CD4-positive, alpha-beta T cell treated with Interleukin-4 for 1 hour (primary cell): ENCODE measurements at places on chromosomes 7 and 10.

GRCh38 chr7:107035446-107035845 lies 9.1 kb upstream of the PRKAR2B start:
- DNase-seq: no peak

- DNase-seq: no peak
Observed at GRCh38 chr10:15822131-15822530, 38.2 kb downstream of the MINDY3 start.

DNA sequence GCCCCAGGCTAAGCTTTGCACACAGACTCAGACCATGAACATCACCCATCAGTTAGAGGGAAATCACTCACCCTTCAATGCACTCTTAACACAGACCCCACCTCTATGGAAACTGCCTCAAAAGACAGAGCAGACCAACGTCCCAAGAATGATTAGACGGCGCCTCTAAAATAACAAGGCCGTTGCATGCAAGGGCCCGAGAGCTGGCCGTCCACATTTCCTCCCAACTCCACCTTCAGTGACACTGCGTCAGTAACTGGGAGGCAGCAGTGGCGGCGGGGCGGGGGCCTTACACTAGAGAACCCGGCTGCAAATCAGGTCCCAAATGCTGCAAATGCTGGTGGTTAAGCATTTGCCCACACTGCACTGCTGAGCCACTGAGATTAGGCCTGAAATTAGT lies 115.0 kb downstream of the PTPRN2 start:
- DNase-seq: no peak

- DNase-seq: no peak
Observed at GRCh38 chr10:88491314-88491713, 91.8 kb downstream of the RNLS start.

GRCh38 chr7:142785841-142786250 lies 15.1 kb downstream of the PRSS2 start:
- peak; percentile 94 for DNase-seq

GRCh38 chr10:35400595-35401268 lies 64.4 kb downstream of the CCNY start:
- DNase-seq: no peak

DNA sequence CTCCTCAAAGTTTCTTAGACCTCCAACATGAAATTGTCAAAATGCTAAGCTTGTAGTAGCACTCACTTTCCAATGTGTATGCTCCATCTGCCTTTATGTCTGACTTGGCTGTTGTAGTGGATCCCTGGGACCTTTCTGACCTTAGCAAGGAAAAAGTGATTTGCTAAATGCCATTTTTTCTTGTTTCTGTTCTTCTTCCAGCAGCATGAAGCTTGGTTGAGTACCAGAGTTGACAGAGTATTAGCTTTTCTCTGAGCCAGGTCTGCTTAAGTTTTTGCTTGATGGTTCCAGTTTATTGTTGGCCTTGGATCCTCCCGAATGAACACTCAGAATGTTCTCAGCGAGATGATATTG lies 168.7 kb downstream of the SND1 start:
- DNase-seq: no peak

GRCh38 chr7:90988996-90989765 lies 275.1 kb upstream of the FZD1 start:
- DNase-seq: no peak

DNA sequence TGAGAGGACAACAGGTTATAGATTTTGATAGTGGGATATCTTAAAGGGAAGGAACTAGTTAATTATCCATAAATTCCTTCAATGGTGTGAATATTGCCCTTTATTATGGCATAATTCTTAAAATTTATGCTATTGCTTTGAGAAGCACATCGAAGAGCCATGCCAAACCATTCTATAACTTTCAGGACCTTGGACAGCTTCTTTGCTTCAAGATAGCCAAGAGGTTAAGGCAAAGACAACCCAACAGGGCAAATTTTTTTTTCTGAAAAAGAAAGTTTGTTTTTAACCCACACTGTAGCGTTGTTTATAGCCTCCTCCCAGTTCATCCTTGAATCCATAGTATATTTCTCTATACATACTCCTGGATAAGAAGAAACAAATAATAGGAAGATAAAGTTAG lies 103.2 kb downstream of the NRG3 start:
- no peak for DNase-seq

DNA sequence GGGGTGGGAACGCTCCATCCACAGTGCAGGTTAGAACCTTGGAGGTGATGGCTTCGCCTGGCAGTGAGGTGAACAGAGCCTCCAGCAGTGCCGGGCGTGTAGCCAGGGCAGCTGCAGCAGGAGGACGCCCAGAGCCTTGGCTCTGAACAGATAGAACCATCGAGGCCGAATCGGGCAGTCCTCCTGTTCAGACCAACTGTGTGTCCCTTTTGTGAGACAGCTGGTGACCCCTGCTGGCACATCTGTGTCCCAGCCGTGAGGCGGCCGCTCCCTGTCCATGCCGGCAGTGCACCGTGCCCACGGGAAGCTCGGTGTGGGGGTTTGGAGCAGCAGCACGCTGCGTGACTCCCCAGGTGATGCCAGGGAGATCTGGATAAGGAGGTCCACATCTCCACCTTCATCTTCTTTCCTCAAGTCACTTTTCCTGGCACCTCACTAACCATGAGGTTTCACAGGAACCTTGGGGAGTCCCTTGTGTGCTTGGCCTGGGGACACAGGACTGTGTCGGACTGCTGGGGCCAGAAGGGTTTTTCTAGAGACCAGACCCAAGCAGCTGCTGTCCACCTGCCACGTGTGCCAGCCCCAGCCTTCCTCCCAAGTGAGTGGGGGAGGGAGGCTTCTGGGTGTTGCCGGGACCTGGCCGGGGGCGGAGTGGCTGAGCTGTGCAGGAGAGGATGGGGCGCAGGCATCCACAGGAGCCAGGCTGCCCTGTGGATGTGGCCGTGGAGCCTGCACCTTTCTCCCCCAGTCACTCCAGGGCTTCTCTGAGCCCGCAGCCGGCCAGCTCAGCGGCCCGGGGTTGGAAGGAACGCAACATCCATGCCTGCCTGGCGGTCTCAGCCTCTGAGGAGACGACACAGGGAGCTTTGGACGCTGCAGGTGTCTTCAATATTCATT lies 69.4 kb downstream of the DNAJB6 start:
- no peak for DNase-seq

GRCh38 chr7:159130820-159131219 lies 13.8 kb downstream of the VIPR2 start:
- DNase-seq: no peak

- no peak for DNase-seq
Observed at GRCh38 chr10:33930079-33930478, 595.6 kb upstream of the NRP1 start.

DNA sequence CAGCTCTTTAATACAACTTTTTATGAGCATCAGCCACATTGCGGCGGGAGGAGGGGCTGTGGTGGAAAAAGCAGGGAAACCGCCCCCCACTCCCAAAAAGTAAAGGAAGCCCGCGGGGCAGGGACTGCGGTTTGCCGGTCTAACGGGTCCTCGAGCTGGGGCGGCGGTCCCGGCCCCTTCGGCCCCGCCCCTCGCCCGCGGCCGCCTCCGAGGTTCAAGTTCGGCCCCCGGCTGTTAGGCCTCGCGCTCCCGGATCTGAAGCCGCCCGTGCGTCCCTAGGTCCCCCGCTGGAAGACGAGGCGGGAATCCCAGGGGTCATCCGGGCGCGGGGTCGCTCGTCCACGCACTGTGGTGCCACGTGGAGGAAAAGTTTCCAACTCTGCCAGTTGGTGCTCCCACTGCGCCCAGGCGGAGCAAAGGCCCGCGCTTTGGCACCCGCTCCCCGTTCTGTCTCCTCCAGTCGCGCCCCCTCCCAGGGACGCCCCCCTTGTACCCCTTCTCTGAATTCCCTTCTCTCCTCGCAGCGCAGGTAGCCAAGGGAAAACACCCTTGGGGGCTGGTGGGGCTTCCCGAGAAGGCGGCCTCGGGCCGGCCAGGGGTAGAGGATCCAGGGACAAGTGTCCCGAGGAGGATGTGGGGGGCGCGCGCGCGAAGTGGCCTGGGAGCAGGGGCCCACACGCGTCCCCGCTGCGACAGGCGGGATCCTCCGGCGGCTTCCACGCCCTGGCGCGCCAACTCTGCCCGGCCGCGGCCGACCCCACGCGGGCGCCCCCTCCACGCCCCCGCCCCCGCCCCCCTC lies 798 bp upstream of the AUTS2 start:
- DNase-seq: no peak

DNA sequence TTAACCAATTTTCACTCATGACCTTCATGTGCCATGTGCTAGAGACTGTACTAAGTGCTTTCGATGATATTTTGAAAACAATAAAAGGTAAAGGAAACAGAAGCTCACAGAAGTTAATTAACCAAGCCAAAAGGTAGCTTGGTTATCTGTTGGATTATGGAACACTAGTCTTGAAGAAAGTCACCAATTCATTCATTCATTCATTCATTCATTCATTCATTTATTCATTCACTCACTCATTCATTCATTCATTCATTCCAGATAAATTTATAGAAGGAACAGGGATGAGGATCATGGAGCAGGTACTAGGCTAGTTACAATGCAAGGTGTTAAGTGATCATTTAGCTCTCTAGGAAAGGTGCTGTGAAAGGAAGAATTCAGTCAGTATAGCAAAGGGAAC lies 322.8 kb downstream of the MAGI2 start:
- DNase-seq: no peak

- no peak for DNase-seq
Observed at GRCh38 chr10:30683496-30683895, 53.9 kb upstream of the LYZL2 start.

GRCh38 chr7:24572393-24572996 lies 757 bp upstream of the PALS2 start:
- DNase-seq: peak; percentile 38

GRCh38 chr7:155732286-155732685 lies 80.0 kb downstream of the SHH start:
- no peak for DNase-seq

- DNase-seq: peak; percentile 40
Observed at GRCh38 chr10:26430641-26431163, 7.4 kb upstream of the APBB1IP start.

- no peak for DNase-seq
Observed at GRCh38 chr10:103812432-103812831, 42.9 kb downstream of the SH3PXD2A start.

- no peak for DNase-seq
Observed at GRCh38 chr10:96267234-96267705, 4.1 kb downstream of the BLNK start.

DNA sequence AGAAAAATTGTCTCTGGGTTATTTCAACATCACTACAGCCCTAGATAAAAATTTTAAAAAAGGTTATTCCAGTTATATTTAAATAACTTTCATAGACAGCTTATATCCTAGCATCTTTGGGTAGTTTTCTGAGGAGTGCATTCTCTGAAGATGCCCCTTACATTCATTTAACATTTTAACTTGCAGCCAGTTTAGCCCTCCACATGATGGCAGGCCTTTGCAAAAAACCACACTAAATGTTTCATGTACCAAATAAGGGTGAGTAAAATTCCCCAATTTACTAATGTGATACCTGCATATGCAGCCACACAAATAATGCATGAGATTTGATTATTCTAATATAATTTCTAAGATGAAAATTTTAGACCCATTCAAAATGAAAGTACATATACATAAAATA lies 108.4 kb upstream of the ZWINT start:
- DNase-seq: no peak
